ENCODE measurements at places on chromosomes 7 and 10.

DNA sequence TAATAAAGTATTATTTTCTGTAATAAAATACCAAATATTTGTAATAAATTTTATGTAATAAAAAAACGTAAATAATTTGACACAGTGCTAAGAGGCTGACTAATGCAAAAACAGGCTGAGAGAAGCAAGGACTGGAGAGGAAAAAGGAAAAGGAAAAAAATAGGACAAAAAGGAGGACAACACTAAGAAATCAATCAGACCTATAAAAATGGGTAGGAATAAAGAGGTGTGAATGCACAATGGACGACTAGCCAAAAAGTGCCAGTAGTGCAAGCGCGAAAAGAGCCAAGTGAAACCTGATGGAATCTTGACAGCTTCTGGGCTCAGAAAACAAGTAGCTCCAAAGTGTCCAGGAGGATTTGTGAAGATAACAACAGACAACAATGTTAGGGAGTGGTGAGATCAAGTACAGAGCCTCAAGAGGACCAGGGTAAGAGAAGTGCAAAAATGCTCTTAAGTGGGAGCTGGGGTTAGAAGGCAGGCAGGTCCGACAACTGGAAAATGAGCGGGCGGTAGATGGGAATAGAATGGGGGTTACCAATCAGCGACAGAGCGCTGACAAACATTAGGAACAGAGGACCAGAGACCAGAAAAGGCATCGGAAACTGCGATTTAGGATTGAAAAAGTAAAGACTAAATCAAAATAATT, 1.2 kb downstream of the BRAF start:
- DNase-seq: no peak

- no peak for DNase-seq
These were observed 228.0 kb downstream of the CACNB2 start for GRCh38 chr10:18368273-18368672.

- DNase-seq: no peak
These were observed 16.1 kb upstream of the RAB11FIP2 start for GRCh38 chr10:118062798-118063238.

DNA sequence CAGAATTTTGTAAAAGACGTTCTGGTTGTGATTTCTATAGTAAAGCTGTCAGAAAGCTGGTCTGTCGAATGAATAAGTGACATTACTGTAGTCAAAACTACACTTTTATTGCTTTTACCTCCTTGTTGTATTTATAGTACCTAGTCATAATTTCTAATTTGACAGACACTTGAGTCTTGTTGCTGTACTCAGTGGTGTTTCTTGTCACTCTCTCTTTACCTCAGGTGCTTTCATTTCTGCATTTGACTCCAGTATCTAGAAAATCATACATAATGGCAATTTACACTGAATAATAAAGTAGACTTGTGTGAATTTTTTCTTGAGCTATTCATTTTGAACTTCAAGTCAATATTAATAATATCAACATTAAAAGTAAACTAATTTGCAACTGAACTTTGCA, 257.6 kb upstream of the TEX47 start:
- DNase-seq: no peak

DNA sequence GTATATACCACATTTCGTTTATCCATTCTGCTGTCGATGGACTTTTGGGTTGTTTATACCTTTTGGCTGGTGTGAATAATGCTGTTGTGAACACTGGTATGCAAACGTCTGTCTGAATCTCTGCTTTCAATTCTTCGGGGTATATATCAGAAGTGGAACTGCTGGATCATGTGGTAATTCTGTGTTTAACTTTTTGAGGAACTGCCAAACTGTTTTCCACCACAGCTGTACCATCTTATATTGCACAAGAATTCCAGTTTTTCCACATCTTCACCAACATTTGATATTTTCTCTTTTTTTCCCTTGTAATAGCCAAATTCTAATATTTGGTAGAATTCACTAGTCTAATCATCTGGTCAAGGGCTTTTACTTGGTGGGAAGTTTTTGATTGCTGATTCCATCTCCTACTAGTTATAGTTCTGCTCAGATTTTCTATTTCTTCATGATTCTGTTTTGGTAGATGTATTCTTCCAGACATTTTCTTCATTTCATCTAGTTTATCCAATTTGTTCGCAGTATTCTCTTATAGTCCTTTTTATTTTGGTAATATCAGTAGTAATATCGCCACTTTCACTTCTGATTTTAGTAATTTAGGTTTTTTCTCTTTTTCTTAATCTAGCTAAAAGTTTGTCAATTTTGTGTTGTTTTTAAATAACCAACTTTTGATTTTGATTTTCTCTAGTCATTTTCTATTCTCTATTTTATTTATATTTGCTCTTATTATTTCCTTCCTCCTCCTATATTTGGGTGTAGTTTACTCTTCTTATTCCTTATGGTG, 271.2 kb downstream of the ZEB1 start:
- no peak for DNase-seq

DNA sequence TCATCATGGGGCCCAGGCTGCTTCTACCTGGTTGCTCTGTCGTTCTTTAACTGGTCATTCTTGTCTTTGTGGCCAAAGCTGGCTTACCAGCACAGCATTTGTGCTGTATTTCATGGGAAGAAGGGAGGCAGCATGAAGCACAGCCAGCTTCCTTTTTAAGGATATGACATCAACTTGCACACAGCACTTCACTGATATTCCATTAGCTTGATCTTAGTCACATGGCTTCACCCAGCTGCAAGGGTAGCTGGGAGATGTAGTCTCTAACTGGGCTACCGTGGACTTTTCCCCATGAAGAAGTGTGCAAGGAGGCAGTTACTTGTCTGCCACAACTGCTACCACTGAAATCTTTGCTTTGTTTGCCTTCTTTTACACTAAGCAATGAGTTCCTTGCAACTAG, 525.2 kb downstream of the LRMDA start:
- DNase-seq: no peak

DNA sequence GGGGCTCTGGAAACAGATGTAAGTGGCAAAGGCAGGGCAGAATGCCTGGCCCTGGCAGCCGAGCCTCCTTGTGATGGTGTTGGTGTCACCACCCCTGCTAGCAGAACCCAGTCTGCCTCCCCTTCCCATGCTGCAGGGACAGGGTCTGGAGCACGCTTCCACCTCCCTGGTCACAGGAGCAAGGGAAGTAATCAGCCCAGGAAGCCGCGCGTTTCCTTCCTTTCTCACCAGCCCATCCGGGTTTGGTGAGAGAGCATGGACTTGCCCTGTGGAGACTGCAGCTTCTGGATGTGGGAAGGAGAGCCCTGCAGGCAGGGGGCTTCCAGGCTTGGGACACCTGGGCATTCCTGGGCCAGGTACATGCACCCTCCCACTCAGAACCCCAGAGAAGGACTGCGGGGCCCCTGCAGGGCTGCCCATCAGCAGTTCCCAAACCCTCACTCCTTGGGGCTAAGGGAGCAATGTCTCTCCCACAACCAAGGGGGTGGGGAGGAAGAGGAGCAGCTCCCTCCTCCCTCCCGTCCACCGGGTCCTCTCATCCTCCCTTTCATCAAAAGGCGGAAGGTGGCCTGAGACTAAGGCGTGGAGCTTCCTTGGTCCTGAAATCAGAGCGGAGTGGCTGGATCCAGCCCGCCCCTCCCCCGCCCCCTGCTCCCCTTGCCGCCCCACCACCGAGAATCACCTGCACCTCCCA, 1.8 kb downstream of the MMRN2 start:
- DNase-seq: no peak

DNA sequence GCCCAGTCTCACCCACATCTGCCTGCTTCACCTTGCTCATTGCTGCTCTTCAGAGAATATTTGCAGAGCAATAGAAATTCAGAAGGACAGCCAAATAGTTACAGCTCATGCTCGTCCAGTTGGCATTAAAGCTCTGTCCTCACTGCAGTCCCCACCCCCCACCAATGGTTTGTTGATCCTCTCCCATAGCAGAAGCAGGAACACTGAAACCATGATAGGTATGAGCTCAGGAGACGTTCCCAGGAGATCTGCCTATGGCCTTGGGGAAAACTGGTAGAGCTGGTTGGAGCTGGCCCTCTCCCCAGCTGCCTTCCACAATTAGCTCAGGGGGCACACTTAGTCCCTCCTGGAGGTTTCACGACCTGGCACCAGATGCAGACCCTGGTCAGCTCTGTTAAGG, 68.6 kb upstream of the KMT2C start:
- no peak for DNase-seq

GRCh38 chr10:120372917-120373316, 84.1 kb upstream of the PLPP4 start:
- no peak for DNase-seq

- DNase-seq: no peak
These were observed 197.6 kb downstream of the TMEM178B start for GRCh38 chr7:141271451-141271850.

- no peak for DNase-seq
These were observed 67.8 kb upstream of the PCBD1 start for GRCh38 chr10:70956029-70956759.

DNA sequence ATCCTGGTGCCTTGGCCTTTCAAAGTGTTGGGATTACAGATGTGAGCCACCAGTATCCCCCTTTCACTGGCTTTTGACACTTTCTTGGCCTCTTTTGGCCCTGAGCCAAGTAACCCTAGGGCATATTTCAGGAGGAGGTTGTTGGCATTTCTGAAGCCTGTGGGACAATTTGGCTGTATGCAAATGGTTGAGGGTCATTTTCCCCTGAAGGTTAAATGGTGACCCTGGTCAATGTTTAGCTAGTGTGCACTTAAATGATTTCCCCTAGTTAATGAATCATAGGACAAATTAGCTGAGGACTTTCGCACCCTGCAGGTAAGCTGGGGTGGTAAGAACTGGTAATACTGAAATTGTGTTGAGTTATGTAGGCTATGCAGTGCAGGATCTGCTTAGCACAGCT, 660.5 kb downstream of the LRMDA start:
- DNase-seq: no peak

DNA sequence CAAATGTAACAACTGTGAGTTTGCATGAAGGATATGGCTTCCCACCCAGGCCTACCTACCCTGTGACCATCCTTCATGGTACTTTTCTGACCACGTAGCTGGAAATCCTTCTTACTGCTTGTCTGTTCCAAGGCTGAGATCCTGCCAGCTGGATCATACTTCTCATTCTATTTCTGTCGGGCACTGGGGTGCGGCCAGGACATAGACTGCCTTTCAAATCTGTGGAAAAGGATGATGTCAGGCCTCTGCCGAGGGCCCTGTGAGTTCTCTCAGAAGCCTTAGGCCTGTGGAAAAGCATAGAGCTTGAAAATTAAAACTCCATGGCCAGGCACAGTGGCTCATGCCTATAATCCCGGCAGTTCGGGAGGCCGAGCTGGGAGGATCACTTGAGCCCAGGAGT, 10.0 kb downstream of the VWC2 start:
- DNase-seq: no peak

Data from activated gamma-delta T cell (primary cell).